ENCODE measurements at places on chromosomes 1 and 21. TPM values are rescaled to one million over a fixed set of nuclear protein-coding genes. Genes with fewer than 3 reads are reported as not detected.

DNA sequence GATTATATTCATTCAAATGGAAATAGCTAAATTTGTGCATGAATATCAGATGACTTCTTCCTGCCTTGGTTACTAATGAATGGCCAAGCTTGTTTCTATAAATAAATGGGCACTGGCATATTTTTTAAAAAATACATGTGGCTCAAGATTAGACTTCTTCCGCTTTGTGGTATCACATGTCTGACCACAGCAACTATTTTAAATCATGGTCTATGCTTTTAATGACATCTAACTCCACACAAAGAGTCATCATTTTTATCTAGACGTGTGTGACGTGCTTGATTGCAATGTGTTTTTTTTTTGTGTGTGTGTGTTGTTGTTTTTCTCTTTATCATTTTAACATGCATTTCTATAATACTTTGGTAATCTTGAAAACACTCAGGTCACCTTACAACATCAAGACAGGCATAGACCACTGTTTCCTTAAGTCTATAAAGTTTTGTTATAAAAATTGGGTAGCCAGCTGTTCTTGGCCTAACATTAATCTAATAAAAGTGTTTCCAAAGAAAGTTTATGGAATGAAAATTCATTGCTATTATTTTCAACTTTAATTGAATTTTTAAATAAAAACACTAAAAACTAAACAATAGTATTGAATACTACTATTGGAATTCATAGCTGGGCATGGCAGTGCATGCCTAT, 29.5 kb downstream of the RGS1 start:
- DNase-seq = no peak

DNA sequence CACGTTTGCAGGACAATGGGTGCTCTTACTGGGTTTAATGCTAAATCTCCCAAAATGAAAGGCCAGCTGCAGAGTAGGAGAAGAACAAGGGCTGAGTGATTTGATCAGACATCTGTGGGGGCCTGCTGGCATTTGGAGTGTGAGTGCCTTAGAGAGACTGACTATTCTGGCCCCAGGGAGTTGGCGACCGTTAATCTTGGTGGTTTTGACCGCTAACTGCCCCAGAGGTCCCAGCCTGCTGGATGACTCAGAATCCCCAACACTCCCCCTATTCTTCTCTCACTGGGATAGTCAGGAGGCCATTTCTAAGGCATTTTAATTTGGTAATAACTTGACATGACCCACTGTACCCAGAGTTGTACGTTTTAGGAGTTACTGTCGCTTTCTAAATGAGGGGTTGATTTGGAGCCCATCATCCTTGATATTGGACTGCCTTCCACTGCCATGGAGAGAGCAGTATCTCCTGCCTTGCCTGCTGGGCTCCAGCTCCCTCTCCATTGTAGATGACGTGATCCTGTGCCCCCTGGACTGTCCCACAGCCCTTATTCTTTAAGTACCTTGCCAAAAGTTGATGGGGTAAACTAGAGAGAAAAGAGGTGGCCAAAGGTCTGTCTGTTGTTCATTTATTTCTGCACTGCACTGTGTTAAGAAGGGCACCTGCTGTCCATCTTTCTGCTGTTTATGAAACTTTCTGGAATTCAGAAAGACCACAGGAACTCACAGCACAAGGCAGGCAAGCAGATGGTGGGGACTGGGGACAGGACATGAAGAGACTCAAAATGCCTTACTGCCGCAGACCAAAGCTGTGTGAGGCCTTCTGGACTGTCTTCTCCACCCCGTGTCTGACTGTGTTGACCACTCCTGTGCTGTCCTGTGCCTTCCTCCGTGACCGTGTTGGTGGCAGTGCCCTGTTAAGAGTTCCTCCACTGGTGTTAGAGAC, 98.2 kb upstream of the ARTN start:
- no peak for DNase-seq

- no peak for DNase-seq
Observed at GRCh38 chr1:56820755-56821461, 1.7 kb upstream of the FYB2 start.

GRCh38 chr21:21457077-21457476, 458.9 kb downstream of the NCAM2 start:
- DNase-seq = no peak

Gene ZSWIM5
- 7.9 TPM for polyA plus RNA-seq

Measured in left renal pelvis (tissue), 4 donors.